ENCODE measurements at places on chromosomes 3 and 15.

GRCh38 chr3:126356373-126357264, 589 bp downstream of the KLF15 start:
- peaks cover 14% of the 10 kb centered on the region for H3K4me1 ChIP-seq

DNA sequence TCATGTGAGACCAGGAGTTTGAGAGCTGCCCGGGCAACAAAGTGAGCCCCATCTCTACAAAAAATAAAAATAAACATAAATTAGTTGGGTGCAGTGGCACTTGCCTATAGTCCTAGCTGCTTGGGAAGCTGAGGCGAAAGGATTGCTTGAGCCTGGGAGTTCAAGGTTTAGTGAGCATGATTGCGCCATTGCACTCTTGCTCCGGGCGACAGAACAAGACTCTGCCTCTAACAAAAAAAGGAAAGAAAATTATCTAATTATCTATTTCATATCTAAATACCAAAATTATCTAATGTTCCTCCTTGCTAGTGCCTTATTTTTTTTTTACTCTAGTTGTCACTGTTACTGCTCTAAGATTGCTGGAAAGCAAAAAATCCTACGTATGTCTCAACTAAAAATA, 16.7 kb upstream of the PAK6 start:
- no peak overlapping the region for H3K4me3 ChIP-seq
- H3K27ac ChIP-seq, result no peak overlapping the region
- no peaks in the 10 kb centered on the region for H3K27me3 ChIP-seq
- DNase-seq, result no peak
- H3K36me3 ChIP-seq, result peaks cover 14% of the 10 kb centered on the region

DNA sequence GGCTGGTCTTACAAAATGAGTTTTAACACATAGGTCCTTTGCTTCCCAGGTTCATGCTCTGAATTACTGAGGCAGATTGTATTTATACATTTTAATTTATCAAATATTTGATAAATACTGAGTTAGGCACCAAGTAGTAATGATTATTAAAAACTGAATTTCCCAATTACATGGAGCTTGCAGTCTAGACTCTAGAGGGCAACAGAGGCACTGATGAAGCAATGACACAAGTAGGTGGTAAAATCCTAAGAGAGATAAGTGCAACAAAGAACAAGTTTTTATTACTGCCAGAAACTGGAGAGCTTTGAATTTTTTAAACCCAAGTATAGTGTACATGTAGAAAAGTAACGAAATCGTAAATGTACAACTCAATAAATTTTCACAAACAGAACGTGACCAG, 406.2 kb upstream of the RARB start:
- H3K4me3 ChIP-seq, result no peak overlapping the region
- no peak overlapping the region for H3K27ac ChIP-seq
- no peaks in the 10 kb centered on the region for H3K36me3 ChIP-seq
- DNase-seq, result no peak

GRCh38 chr3:193520738-193521137, 34.0 kb downstream of the ATP13A4 start:
- H3K27me3 ChIP-seq, result no peaks in the 10 kb centered on the region
- no peak for DNase-seq
- no peaks in the 10 kb centered on the region for H3K36me3 ChIP-seq
- H3K4me3 ChIP-seq, result no peak overlapping the region

GRCh38 chr3:16350597-16351318, 85.7 kb downstream of the OXNAD1 start:
- no peak for DNase-seq

GRCh38 chr3:17831366-17831765, 88.9 kb upstream of the TBC1D5 start:
- no peak overlapping the region for H3K4me3 ChIP-seq
- H3K36me3 ChIP-seq, result no peaks in the 10 kb centered on the region
- no peak overlapping the region for H3K27ac ChIP-seq
- H3K27me3 ChIP-seq, result no peaks in the 10 kb centered on the region
- DNase-seq, result no peak
- H3K4me1 ChIP-seq, result no peaks in the 10 kb centered on the region

GRCh38 chr3:3589715-3590130, 209.5 kb upstream of the LRRN1 start:
- no peaks in the 10 kb centered on the region for H3K4me1 ChIP-seq
- no peaks in the 10 kb centered on the region for H3K27me3 ChIP-seq
- no peak overlapping the region for H3K4me3 ChIP-seq
- H3K27ac ChIP-seq, result no peak overlapping the region

DNA sequence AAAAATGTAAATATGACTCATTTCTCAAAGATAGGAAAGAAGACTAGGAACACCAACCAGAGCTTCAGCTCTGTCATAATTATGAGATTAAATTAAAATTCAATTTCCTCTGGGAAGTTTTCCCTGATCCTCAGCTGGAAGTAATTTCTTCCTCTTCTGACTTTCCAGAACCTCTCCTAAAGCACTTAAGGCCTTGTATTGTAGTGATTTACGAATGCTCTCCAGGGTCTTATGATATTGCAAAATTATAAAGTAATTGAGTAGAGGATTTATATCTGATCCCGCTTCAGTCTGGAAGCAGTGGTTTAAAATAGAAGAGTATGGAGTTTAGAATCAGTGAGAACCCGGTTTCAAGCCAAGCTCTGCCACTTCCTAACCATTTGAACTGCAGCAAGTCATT, 279.8 kb downstream of the ZPLD1 start:
- no peaks in the 10 kb centered on the region for H3K36me3 ChIP-seq
- DNase-seq, result no peak
- no peak overlapping the region for H3K27ac ChIP-seq
- no peaks in the 10 kb centered on the region for H3K27me3 ChIP-seq

GRCh38 chr3:52061121-52061910, 4.9 kb upstream of the DUSP7 start:
- no peak for DNase-seq
- H3K36me3 ChIP-seq, result no peaks in the 10 kb centered on the region
- H3K27ac ChIP-seq, result no peak overlapping the region
- H3K27me3 ChIP-seq, result no peaks in the 10 kb centered on the region
- no peak overlapping the region for H3K4me3 ChIP-seq

- H3K27ac ChIP-seq, result no peak overlapping the region
- H3K4me3 ChIP-seq, result no peak overlapping the region
- no peak for DNase-seq
- H3K4me1 ChIP-seq, result no peaks in the 10 kb centered on the region
Measured at GRCh38 chr3:56720849-56721248, 37.8 kb upstream of the TASOR start.

DNA sequence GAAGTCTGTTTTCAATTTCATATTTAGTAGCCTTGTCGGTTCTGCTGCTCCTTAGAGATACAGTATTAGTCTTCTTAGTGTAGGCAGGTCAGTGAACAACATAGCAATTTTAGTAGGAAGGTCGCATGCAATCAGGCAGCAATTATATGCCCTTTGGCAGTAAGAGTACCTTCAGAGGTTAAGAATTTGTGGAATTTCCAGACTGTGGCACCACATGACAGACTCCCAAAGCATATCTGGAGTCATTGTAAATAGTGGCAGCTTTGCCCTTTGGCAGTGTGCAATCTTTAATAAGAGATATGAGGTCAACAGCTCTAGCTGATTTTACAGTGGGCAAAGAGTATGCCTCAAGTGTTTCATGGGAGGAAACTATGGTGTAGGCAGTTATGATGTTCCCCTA, 1532.5 kb upstream of the CADM2 start:
- DNase-seq, result no peak
- no peaks in the 10 kb centered on the region for H3K36me3 ChIP-seq
- no peaks in the 10 kb centered on the region for H3K27me3 ChIP-seq
- H3K4me1 ChIP-seq, result no peaks in the 10 kb centered on the region
- H3K4me3 ChIP-seq, result no peak overlapping the region
- H3K27ac ChIP-seq, result no peak overlapping the region

- no peaks in the 10 kb centered on the region for H3K4me1 ChIP-seq
- H3K27me3 ChIP-seq, result no peaks in the 10 kb centered on the region
- no peaks in the 10 kb centered on the region for H3K36me3 ChIP-seq
- H3K4me3 ChIP-seq, result no peak overlapping the region
- no peak for DNase-seq
Measured at GRCh38 chr15:39054128-39054732, 489.6 kb upstream of the RASGRP1 start.

DNA sequence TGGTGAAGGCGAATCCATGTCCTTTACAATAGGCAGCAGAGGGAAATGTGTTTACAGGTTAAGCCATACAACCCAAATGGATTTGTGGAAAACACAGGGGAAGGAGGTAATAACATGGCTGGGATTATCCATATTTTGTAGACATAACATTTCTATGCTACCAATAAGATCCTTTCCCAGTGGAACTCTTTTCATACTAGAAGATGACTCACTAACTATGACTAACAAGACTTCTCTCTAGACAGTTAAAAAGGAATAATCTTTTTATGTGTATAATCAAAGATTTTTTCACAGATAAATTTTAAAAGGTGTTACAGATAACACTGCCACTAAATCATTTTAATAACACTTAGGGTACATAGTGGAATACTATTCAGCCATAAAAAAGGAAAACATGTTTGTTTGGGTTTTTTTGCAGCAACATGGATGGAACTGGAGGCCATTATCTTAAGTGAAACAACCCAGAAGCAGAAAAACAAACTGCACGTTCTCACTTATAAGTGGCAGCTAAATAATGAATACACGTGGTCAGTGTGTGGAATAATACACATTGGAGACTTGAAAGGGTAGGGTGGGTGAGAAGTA, 39.6 kb downstream of the VPS13C start:
- H3K27me3 ChIP-seq, result no peaks in the 10 kb centered on the region
- H3K4me3 ChIP-seq, result no peak overlapping the region
- no peaks in the 10 kb centered on the region for H3K4me1 ChIP-seq
- no peak for DNase-seq
- H3K36me3 ChIP-seq, result peaks cover 2% of the 10 kb centered on the region

- H3K36me3 ChIP-seq, result no peaks in the 10 kb centered on the region
- no peak overlapping the region for H3K27ac ChIP-seq
- peaks cover 5% of the 10 kb centered on the region for H3K4me1 ChIP-seq
Measured at GRCh38 chr3:156330415-156330814, 210.0 kb downstream of the KCNAB1 start.

GRCh38 chr15:30928076-30928475, 24.4 kb downstream of the FAN1 start:
- DNase-seq, result no peak
- H3K4me1 ChIP-seq, result peaks cover 5% of the 10 kb centered on the region
- H3K27me3 ChIP-seq, result no peaks in the 10 kb centered on the region
- peaks cover 79% of the 10 kb centered on the region for H3K36me3 ChIP-seq
- no peak overlapping the region for H3K27ac ChIP-seq
- no peak overlapping the region for H3K4me3 ChIP-seq
